ENCODE measurements at places on chromosomes 2 and 18. TPM values are rescaled to one million over a fixed set of nuclear protein-coding genes. Genes with fewer than 3 reads are reported as not detected.

Gene MYCN
- 7.9 TPM for total RNA-seq

Gene LAMA1
- 38.2 TPM for total RNA-seq

Gene SERPINB2
- total RNA-seq: 0.28 TPM

Gene HDLBP
- total RNA-seq: 355 TPM

DNA sequence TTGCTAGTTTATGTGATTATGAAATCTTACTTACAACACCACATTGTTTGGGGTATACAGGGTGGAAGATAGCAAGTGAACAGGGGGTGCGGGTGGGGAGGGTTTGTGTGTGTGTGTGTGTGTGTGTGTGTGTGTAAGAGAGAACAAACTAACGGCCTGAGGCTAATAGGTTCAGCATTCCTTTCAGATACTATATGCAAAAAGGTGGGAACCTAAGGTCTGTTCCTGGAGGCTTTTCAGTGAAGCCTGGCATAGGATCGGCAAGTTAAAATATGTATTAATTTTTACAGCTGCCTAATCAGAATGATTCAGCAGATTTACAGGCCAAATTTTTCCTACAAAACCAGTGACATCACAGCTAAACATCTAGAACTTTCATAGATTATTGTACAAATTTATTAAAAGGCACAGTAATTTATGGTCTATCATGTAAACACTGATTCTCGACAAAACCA, 7.6 kb upstream of the SPDYA start:
- no peak for DNase-seq
- H3K36me3 ChIP-seq: peaks cover 18% of the 10 kb centered on the region
- no peaks in the 10 kb centered on the region for H3K27me3 ChIP-seq
- H3K27ac ChIP-seq: no peak overlapping the region

- no peak for DNase-seq
- H3K4me1 ChIP-seq: peaks cover 12% of the 10 kb centered on the region
- H3K27me3 ChIP-seq: no peaks in the 10 kb centered on the region
- H3K27ac ChIP-seq: no peak overlapping the region
- no peak overlapping the region for H3K4me3 ChIP-seq
- H3K36me3 ChIP-seq: no peaks in the 10 kb centered on the region
Observed at GRCh38 chr2:98281607-98282006, 64.6 kb upstream of the CNGA3 start.

DNA sequence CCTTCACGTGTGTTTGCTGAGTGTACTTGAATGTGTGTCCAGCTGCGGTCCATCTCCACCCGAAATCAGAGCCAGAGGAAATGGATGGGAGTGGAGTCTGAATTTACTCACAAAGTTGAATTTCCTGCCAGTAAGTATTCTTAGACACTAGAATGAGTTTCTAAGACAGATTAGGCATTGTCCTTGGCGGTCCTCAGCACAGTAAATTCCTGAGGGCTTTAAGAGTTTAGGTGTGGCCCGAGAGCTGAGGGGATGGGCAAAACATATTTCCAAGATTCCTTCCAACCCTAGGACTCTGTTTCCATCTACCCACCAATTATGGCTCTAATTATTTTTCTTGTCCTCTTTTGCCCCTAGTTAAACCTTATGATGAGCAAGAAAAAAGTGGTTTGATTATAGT, 90.3 kb upstream of the PHLPP1 start:
- no peak for DNase-seq
- no peak overlapping the region for H3K4me3 ChIP-seq
- no peaks in the 10 kb centered on the region for H3K36me3 ChIP-seq
- H3K27ac ChIP-seq: no peak overlapping the region
- no peaks in the 10 kb centered on the region for H3K27me3 ChIP-seq
- H3K4me1 ChIP-seq: peaks cover 3% of the 10 kb centered on the region

GRCh38 chr2:42425697-42426096, 64.7 kb upstream of the COX7A2L start:
- H3K27me3 ChIP-seq: no peaks in the 10 kb centered on the region
- H3K4me3 ChIP-seq: no peak overlapping the region
- DNase-seq: no peak

DNA sequence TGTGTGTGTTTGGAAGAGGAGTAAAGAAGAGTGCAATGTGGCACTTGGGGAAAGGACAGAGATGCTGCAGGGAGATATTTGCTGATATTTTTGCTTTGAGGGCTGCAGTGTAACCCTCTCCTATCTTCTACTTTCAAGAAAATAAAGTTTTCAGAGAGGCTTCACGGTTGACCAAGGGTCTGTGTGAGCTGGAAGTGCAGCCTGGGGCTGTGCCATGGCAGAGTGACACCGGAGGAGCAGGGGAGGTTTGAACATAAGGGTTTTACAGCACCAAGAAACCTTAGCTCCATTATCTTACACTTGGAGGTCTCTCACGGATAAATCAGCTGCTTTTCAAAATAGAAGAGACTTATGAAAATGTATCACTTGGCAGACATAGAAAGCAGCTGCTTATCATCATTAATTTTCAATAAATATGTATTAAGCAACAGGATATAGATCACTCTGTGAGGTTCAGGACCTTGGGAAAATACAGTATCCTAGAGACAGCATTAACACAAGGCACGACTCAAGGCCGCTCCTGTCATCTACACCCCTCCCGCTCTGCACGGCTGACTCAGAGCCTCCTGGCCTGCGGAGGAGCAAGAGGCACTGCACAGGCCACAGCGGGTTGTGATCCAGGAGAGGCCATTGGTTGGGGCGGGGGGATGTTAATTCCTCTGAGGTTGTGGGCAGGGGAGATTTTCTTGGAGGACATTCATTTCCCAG, 127.8 kb downstream of the COPS8 start:
- no peaks in the 10 kb centered on the region for H3K36me3 ChIP-seq
- peak; percentile 40 for DNase-seq
- H3K4me1 ChIP-seq: peaks cover 4% of the 10 kb centered on the region
- H3K27me3 ChIP-seq: no peaks in the 10 kb centered on the region

GRCh38 chr18:12567849-12568248, 90.1 kb downstream of the SPIRE1 start:
- no peaks in the 10 kb centered on the region for H3K27me3 ChIP-seq
- DNase-seq: no peak
- H3K36me3 ChIP-seq: no peaks in the 10 kb centered on the region
- no peak overlapping the region for H3K27ac ChIP-seq
- H3K4me1 ChIP-seq: no peaks in the 10 kb centered on the region

Data from spinal cord (tissue), 10 donors.